ENCODE measurements at places on chromosomes 12 and 14.

DNA sequence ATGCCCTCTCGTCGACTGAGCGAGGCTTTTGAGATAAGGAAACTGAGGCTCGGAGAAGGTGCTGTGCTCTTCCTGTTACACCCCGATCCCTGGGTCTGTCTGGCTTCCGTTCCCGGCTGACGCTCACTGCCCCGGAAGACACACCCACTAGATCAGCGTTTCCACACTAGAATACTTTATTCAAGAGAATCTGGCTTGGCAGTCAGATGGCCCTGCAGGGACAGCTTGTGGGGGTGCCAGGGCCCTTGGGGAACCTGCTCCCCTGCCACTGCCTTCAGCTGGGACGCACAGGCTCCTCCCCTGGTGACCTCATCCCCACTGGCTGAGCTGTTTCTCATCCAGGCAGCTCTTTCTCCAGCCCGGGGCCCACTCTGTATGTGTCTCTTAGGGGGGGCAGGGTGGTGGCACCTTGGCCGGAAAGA is 13.7 kb downstream of the PGF start:
- peak; percentile 44 for DNase-seq

GRCh38 chr14:24196071-24197055 is 1.1 kb upstream of the TM9SF1 start:
- no peak for DNase-seq

- DNase-seq: no peak
These were observed 20.3 kb downstream of the KRT85 start for GRCh38 chr12:52347016-52347415.

- no peak for DNase-seq
These were observed 689.7 kb downstream of the BCL11B start for GRCh38 chr14:98582276-98582675.

DNA sequence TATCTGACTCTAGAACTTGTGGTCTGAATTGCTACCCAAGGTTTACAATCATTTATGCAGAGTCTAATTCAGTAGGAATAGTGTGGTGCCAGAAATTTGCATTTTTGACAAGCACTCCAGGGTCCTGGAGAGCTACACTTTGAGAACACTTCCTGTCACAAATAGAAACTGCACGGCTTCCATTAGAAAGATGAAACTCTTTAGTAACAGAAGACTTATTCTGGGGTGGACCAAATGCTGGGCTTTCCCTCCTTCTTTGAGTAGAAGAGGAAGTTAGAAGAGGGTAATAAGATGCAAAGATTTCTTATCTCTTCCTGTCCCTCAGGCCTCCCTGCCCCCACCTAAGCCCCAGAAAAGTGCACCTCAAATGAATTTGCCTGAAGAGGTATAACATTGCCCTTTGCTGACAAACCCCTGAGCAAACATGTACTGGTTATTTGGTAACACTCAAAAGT is 28.4 kb downstream of the DGLUCY start:
- DNase-seq: no peak

- DNase-seq: no peak
These were observed 6.9 kb downstream of the GALNT4 start for GRCh38 chr12:89517720-89518119.

- DNase-seq: no peak
These were observed 320.8 kb downstream of the MED13L start for GRCh38 chr12:115956659-115957058.

- no peak for DNase-seq
These were observed 92.6 kb downstream of the RFLNA start for GRCh38 chr12:124387528-124387911.

DNA sequence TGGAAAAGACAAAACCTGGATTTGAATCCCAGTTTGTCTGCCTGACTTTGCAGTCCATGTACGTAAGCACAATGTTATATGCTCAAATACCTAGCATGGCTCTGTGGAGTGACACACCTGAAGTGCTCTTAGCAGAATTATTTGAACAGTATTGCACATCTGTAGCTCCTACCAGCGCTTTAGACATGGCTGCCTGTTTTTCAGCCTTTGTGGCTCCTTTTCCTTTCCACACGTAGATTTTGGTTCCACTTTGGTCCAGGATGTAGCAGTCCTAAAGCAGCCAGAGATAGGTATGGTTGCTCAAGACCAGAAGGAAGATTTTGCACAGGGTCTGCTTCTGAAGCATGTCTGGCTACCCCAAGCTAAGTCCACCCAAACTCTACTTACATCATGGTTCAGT is 9.1 kb downstream of the AVIL start:
- no peak for DNase-seq

DNA sequence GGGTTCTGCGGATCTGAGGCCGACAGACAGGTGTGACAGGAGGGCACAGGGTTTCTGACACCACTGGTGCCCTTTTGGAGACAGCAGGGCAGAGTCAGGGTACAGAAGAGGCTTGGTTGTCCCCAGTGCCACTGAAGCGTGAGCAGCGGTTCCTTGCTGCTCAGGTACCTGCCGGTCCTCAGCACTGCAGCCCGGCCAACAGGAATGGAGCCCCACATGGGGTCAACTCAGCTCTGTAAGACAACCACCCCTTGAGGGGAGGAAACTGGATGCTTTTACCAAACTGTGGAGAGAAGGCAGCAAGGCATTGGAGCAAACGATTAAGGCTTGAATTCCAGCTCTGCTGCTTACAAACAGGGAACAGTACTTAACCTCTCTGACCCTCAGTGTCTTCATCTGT is 246.4 kb upstream of the NOS1 start:
- no peak for DNase-seq

DNA sequence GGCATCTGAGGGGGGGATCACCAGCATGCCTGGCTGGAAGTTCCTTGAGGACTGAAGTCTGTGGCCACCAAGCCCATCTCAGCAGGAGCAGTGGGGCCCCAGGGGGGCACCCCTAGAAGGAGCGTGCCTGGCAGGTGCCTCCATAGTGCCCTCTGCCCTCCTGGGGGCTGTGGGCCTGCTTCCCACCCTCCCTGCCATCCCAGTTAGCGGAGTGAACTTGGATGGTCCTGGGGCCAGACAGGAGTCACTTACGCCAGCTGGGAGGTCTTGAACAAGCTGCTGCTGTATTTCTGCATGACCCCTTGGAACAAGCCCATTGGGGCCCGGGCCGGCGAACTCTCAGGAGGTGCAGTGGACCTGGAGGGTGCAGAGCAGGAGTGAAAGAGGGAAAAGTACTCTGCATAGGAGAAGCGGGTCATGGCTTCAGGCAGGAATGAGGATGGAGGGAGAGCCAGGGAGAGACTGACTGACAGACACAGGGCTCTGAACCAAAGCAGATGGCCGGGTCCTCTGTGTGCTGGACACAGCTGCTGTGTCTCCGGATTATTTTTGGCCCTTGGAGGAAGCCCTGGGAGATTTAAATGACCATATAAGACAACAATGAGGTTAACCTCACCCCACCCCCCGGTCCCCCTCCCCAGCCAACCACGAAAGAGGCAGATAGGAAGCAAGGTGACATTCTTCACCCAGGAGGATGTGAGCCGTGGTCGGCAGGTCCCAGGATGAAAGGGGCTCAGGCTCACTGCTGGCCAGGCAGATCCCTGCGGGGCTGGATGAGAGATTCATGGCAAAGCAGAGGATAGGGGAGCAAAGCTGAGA is 19.6 kb downstream of the ASB2 start:
- DNase-seq: no peak

DNA sequence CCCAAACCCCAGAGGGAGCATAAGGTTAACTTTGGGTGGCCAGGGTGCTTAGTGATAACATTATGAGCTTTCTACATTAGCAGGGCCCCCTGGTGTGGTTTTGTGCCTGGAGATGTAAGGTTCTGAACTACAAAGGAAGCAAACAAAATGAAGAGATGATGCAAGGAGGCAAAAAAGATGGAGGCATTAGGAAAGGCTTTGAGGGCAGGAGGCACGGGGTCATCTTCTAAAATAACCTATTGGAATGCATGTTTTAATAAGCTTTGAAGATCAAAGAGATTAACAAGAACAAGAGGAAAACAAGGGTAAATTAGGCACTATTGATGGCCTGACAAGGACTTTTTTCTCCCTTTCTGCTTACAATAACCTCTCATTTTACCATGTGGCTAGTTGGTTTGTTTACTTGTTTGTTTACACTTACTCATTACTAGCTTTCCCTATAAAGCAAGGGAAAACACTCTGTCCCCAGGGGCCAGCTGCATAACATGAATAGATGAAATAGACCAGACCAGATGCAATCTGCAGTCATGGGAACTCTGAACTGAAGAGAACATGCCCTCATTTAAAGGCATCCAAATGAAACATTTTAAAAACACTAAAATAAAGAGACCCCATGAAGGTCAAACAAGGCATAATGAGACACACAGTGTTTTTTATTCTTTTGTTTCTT is 390.3 kb downstream of the DIO2 start:
- no peak for DNase-seq

GRCh38 chr14:77007183-77007974 is 21.1 kb downstream of the IRF2BPL start:
- no peak for DNase-seq

- DNase-seq: no peak
These were observed 16.1 kb upstream of the CHGA start for GRCh38 chr14:92906823-92907222.

DNA sequence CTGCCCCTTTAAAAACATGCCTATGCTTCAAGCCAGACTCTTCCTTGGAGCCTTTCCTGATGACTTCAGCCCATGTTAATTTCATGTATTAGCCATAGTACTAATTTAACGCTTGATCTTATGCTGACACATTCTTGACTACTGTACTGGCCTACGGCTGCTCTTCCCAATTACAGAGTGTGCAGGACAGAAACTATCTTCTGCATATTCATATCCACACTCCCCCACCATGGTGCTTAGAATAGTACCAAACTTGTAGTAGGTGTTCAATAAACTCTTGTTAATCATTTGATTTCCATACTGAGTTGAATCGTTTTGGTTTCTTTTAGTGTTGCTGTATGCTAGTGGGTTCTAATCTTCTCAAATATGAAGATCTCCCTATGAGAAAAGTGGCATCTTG is 21.8 kb upstream of the DGLUCY start:
- DNase-seq: no peak

- DNase-seq: no peak
These were observed 748 bp upstream of the ACVRL1 start for GRCh38 chr12:51906430-51907082.

DNA sequence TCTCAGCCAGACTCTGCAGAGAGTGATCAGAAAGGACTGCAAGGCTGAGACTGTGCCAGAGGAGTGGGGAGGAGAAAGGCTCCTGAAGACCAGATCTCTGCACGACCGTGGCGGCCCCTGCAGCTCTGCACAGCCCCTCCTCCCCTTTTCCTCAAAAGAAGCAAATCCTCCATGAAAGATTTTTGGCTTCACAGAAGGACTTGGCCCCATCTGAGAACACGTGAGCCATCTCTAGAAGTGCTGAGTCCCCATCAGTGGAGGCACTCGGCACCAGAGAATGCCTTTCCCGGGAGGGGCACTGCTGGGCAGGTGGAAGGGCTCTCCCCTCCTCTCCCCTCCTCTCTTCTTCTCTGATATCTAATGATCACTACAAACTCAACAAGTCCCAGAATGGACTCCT is 6.8 kb downstream of the FIGNL2 start:
- no peak for DNase-seq

DNA sequence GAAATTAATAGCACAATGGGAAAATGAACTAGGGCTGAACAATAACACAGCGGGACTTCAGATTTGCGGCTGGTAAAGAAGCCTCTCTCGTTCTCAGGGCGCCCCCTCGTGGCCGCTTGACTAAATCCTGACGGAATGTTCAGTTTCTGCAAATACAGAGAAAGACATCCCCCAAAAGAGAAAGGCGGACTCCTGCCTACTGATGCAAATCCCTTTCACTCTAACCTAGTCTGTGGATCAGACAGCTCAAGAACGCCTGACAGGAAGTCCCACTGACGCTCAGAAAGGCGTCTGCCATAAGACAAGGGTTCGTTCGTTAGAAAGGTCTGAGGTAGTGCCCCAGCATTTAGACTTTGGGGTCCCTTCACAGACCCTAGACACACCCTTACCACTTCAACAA is 2.5 kb downstream of the NUAK1 start:
- DNase-seq: peak; percentile 81

- DNase-seq: no peak
These were observed 73.9 kb upstream of the PRMT8 start for GRCh38 chr12:3417113-3417512.

DNA sequence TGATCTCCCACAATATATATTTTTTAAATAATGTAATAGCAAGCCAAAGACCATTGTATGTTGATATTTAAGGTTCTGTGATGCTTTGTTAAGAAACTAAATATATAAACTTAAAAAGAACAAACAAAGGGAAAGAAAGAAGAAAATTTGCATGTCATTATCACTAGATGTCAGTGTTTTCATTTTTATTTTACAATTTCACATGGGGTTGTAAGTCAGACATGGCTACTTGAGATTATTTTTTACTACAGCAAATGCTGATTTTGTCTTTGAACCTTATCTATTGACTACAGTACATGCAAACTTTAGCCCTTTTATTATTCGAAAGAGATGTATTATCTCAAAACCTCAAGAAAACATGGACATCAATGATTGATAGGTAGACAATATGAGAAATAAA is 36.1 kb downstream of the SLCO1C1 start:
- DNase-seq: no peak

GRCh38 chr12:120817559-120818330 is 86.4 kb downstream of the SPPL3 start:
- no peak for DNase-seq

GRCh38 chr14:69715725-69716477 is 51.0 kb upstream of the SRSF5 start:
- peak; percentile 65 for DNase-seq

DNA sequence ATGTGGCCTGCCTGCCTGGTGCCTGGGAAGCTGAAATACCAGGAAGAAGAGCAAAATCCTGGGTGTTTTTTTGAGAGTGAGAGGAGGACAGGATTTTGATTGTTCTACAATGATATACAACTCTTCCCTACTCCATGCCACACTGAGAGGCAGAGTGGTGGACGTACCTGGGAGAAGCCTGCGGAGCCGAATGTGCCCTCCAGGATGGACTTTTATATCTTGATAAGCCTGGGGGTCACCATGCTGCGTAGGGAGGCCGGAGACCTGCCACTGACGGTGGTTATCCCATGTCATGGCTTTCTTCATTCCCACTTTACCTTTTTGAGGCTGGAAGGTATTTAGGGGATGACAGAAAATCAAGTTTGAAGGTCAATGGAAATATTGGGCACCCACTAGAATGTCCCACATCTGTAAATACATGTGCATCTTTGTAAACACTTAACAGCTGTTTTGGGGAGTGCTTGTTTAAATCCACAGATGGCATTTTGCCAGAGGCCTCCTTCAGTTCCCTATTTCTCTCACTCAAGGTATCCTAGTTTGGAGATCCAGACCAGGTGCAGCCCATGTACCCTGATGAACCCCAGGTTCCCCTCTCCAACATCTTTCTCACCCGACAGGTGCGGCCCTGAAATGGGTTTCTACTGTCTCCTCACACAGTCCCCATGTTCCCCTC is 1.1 kb upstream of the GLT1D1 start:
- no peak for DNase-seq

- peak; percentile 40 for DNase-seq
These were observed 2.8 kb downstream of the TMEM179 start for GRCh38 chr14:104601786-104602185.

GRCh38 chr14:26621364-26621763 is 23.5 kb upstream of the NOVA1 start:
- no peak for DNase-seq

- DNase-seq: no peak
These were observed 1.5 kb upstream of the EP400 start for GRCh38 chr12:131948166-131948712.

- DNase-seq: no peak
These were observed 54.4 kb downstream of the SPPL3 start for GRCh38 chr12:120849765-120850164.

GRCh38 chr12:116665666-116666304 is 72.1 kb downstream of the SPRING1 start:
- DNase-seq: no peak
